ENCODE measurements at places on chromosomes 1 and 21.
A peak's percentile ranks its signal among the peaks of the same experiment; 100 is the strongest.

- no peak for DNase-seq
These were observed 2.1 kb downstream of the MASP2 start for GRCh38 chr1:11044849-11045427.

GRCh38 chr1:181704546-181704945, 221.2 kb downstream of the CACNA1E start:
- DNase-seq: no peak

DNA sequence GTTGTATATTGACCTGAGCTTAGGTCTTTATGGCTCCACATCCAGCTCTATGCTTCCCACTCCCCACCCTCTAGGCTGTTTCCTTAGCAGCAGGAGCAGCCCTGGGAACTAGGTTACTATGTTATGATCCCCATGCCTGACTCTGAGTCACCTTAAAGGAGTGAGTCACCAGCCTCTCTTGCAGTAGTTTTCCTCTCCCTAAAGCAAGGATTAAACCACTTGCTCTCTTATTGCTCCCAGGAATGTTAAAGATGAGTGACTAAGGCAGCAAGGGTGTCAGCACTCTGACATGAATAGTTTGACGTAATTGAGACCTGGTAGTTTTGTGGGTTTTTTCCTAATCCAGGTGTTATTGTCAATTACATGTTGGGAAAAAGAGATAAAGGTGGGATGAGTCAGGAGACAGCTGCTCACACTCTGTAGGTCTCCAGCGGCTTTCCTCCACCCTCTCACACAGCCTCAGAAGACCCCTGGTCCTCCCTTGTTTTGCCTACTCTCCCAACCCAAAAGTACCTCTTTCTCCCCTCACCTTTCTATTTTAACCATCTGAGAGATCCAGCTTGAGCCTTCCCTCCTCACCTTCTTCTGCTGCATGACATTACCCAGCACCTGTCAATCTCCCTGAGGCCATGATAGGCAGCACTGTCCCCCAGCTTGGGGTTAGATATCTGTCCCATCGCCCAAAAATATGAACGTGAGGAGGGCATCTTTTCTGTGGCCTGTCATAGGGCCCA, 369.1 kb upstream of the VAMP3 start:
- no peak for DNase-seq

- no peak for DNase-seq
These were observed 445.7 kb downstream of the AMY1C start for GRCh38 chr1:104195395-104195794.

DNA sequence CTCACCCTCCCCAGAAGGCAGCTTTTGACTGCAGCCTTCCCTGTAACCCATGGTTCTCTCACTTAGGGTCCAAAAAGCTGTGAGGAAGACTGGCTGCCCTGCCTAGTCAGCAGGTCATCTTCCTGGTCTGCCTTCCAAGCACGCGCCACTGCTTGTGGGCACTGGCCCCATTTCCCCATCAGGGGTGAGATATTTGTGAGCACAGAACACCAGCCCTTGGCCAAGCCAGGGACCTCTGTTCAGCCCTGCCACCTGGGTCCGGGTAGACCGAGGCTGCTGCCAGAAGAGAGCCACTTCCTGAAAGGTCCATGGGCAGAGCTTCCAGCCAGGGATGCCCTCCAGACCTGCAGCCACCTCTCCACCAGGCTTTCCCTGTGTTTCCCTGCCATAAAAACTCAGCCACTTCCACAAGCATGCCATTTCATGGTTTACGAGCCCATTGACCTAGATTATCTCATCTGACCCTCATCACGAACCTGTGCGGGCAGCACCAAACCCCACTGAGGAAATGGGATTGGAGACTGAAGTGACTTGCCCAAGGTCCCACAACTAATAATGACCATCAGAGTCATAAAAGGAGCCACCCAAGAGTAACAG, 40.5 kb downstream of the GLIS1 start:
- DNase-seq: no peak

DNA sequence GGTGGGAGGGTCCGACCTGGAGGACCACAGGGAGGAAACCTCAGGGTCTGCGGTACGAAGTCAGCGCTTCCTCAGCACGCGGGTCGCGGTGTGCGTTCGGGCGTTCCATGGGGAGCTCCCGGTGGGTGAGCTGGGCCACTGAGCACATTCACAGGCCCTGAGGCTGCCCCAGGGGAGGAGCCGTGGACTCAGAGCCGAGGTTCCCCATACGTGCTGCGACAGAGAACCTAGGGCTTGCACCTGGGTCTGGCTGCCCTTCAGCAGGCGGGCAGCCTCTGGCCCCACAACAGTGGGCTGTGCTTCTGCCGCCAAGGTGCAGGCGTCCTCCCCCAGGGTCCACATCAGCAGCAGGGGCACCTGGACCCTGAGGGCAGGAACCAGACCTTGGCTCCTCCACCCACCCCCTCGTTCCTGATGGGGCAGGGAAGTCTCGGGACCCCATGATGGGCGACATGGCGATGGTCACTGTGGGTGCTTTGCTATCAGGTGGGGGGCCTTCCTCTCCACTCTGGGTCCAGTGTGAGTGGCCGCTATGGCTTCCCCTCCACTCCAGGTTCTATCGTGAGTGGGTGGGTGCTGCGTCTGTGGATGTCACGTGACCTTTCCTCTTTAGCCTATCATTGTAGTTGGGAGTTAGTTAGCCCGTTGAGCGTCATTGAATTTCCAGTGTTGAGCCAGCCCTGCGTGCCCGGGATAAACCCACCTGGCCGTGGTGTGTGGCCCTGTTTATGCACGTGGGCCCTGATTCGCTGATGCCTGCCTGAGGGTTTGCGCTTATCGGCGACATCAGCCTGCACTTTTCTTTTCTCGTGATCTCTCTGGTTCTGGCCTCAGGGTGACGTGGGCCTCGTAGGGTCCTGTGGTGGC, 27.9 kb downstream of the FTCD start:
- no peak for DNase-seq

- DNase-seq: no peak
These were observed 10.3 kb downstream of the SIM2 start for GRCh38 chr21:36709030-36709867.

DNA sequence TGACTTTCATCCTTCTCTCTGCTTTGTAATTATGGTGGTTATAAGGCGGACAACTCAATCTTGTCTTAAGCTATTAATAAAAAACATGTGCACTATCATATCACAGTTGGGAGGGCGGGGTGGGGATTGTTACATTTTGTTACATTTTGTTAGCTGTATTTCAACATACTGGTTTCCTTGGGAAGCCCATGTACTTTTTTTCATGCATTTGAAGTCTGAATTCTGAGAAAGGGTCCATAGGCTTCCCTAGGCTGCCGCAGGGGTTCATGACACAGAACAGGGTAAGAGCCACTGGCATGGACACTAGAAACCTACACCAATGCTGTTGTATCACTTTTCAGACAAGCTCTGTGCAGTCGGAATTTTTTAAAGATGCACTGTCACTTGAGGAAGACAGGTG, 178.8 kb downstream of the ETS2 start:
- no peak for DNase-seq

DNA sequence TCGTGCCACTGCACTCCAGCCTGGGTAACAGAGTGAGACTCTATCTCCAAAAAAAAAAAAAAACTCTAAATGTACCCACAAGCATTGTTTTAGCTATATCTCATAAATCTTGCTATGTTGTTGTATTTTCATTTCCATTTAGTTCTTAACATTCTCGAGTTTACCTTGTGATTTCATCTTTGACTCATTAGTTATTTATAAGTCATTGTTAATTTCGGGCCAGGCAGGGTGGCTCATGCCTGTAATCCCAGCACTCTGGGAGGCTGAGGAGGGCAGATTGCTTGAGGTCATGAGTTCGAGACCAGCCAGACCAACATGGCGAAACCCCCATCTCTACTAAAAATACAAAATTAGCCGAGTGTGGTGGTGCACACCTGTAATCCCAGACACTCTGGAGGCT, 11.7 kb downstream of the HES2 start:
- no peak for DNase-seq

DNA sequence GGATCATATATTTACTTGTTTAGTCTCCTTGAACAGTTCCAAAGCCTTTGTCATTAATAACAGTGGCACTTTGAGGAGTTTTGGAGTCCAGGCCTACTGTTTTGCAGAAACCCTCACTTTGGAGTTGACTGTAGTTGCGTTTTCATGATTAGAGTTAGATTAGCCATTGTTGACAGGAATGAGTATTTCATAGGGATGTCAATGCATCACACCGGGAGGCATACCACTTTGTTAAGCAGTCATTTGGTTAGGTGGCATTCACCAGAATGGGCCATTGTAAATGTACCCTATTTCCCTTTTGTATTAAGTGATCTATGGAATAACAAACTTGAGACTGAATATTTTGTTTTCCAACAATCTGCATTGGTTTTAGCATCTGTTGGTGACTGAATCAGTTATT, 11.8 kb downstream of the MRPS6 start:
- DNase-seq: no peak

GRCh38 chr1:240319998-240320397, 228.3 kb downstream of the FMN2 start:
- DNase-seq: no peak

- no peak for DNase-seq
These were observed 426.7 kb downstream of the KCNT2 start for GRCh38 chr1:196181594-196181878.

- DNase-seq: no peak
These were observed 82.9 kb downstream of the TBX15 start for GRCh38 chr1:118905196-118905595.

DNA sequence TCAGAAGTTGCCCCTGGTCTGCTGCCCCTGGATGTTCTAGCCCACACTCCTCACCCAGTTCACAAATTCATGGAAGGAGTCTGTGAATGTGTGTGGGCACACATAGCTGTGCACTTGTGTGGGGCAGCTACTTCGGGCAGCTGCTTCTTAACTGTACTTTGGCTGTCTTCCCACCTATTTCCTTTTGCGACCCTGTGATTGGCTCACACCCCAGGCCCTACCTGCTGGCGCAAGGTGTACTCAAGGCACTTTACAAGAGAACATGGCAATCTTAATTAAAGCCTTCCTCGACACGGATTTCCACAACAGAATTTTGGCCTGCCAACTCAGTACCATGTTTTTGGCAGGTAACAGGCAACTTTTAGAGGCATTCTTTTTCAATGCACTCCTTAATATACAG, 86.5 kb upstream of the CTTNBP2NL start:
- DNase-seq: no peak

DNA sequence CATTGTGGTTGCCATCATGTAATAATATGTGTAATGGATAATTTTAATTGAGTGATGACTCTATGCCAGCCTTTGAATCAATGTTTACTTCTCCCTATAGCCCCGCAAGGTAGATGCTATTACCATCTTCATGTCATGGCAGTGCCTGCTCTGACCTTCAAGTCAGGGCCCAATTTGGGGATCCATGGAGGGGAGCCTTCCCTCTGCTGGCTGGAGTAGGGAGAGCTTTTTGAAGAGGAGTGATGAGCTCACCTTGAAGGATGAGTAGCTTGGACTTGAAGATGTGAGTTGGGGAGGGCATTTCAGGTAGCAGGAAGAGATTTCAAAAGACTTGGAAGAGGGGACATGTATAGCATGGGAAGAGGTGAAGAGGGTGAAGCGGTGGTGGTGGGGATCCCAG, 189.2 kb downstream of the FOXD2 start:
- DNase-seq: no peak

DNA sequence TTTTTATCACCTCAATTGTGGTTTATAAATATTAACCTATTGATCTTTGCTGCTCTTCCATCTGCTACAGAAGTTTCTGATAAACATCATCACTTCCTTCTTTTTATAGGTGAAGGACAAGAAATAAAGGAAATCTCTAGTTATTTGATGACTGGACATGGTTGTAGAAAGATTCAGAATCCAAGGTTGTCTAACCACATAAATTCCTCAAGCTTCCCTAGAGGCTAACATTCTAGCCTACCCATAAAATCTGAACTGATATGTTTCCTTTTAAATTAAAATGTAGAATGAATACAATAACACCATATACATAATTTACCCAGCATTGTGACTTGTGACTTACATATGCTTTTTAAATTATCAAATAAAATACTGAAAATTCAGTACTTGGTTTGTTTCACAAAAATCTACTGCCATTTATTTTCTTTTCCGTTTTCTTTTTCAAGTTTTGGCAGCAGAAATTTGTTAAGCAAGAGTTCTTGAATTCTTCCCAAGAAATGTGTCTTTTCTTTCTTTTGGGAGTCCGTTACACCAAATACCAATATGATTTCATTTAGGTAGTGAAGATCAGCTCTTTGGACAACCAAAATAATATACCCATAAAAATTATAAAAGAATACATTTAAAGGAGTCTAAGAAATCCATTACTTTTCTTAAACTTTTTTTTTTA, 513.2 kb upstream of the ADGRL2 start:
- no peak for DNase-seq

GRCh38 chr21:45262616-45263015, 25.1 kb downstream of the POFUT2 start:
- no peak for DNase-seq

DNA sequence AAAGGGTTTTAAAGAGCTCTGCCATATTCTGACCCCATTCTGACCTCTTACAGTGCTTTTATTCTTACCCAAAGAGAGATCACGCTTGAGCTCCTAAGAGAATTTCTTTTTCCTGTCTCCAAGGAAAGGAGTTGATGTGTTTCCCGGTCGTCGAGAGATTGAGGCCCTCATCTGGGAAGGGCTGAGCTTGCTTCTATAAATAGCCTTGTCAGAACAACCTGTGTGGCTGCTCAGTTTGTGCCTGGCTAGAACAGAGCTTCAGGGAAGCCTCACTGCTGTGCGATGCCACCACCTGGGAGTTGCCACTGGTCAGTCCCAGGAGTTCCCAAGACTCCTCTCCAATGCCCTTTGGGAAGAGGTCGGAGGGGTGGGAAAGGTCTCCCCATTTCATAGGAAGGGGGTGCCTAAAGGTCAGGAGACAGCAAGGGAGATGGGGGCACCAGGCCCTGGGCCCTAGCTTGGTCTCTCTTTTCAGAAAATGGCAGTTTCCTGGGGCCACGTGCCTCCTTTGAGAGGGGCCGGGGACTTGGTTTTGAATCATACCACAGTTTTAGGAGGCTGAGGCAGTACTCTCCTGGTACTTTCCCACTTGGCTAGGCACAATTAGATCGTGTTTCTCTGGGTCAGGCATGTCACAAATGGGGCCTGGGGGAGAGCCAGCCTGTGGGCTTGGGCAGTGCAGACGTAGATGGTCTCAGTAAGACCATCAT, 52.1 kb downstream of the EIF2D start:
- DNase-seq: no peak

DNA sequence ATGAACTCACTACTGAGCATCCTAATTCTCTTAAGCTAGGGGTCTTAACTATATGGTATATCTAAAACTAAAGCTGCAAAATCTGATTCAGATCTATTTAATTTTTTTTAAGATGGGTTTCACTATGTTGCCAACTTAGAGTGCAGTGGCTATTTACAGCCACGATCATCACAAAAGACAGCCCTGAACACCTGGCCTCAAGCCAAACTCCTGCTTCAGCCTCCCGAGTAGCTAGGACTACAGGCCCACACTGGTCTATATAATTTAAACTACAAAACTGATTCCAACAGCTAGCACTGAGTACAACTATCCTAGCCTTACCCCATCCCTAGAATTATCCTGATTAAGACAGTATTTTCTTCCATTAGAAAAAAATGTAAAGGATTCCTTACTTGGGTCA, 37.1 kb downstream of the EIF4G3 start:
- no peak for DNase-seq

- peak; percentile 71 for DNase-seq
These were observed 572 bp upstream of the SRSF10 start for GRCh38 chr1:23980728-23981070.

- no peak for DNase-seq
These were observed 16.0 kb downstream of the ATP1A1 start for GRCh38 chr1:116389013-116389412.
